ENCODE measurements at places on chromosomes 4 and X.

GRCh38 chr4:102256321-102256720 lies 89.0 kb downstream of the SLC39A8 start:
- DNase-seq = no peak

GRCh38 chrX:46573892-46574773 lies 568 bp downstream of the CHST7 start:
- DNase-seq = no peak

- no peak for DNase-seq
Observed at GRCh38 chrX:37995428-37995827, 10.9 kb upstream of the SYTL5 start.

GRCh38 chr4:123406872-123407271 lies 10.3 kb downstream of the SPRY1 start:
- no peak for DNase-seq

- DNase-seq = no peak
Observed at GRCh38 chr4:141890279-141890678, 253.9 kb downstream of the IL15 start.

GRCh38 chr4:101071241-101071640 lies 276.1 kb downstream of the PPP3CA start:
- DNase-seq = no peak

DNA sequence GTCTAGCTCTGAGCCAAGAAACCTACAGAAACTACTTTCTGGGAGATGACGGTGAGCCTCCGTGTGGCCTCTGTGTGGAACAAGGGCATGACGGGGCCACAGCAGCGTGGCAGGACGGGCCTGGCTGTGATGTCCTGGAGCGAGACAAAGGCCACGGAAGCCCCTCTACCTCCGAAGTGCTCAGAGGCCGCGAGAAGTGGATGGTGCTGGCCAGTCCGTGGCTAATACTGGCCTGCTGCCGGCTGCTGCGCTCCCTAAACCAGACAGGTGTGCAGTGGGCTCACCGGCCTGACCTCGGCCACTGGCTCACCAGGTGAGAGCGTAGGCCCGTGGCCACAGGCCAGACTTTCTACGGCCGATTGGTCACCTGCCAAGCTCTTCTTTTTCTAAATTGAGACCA lies 24.6 kb downstream of the PIGG start:
- no peak for DNase-seq

Data from stimulated activated CD8-positive, alpha-beta memory T cell treated with anti-CD3 and anti-CD28 coated beads, Interleukin-15, amount 100 ng/mL, for 24 hours (primary cell).